Chondrocyte (in vitro differentiated cells): ENCODE measurements at places on chromosomes 1 and 21. TPM values are rescaled to one million over a fixed set of nuclear protein-coding genes. Genes with fewer than 3 reads are reported as not detected.

The LCE4A gene
- not detected in 3 replicates for total RNA-seq

DNA sequence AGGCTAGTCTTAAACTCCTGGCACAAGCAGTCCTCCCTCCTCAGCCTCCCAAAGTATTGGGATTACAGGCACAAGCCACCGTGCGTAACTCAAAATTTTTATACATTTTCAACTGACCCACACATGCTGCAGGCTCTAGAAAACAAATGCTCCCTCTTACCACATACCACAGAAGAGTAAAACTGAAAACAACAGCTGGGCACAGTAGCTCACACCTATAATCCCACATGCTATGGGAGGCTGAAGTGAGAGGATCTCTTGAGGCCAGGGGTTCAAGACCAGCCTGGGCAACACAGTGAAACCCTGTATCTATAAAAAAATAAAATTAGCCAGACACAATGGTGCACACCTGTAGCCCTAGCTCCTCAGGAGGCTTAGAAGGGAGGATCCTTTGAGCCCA, 56.7 kb downstream of the AKT3 start:
- peaks cover 4% of the 10 kb centered on the region for H3K36me3 ChIP-seq
- H3K4me1 ChIP-seq = peaks cover 27% of the 10 kb centered on the region
- DNase-seq = no peak
- H3K27me3 ChIP-seq = no peaks in the 10 kb centered on the region
- H3K4me3 ChIP-seq = no peak overlapping the region

- no peak overlapping the region for H3K27ac ChIP-seq
- DNase-seq = no peak
- H3K36me3 ChIP-seq = no peaks in the 10 kb centered on the region
- H3K27me3 ChIP-seq = peaks cover 5% of the 10 kb centered on the region
- H3K4me3 ChIP-seq = no peak overlapping the region
- H3K4me1 ChIP-seq = no peaks in the 10 kb centered on the region
These were observed 178.3 kb downstream of the ZSCAN20 start for GRCh38 chr1:33650708-33651107.

The PRELP gene
- 29.5 to 33.7 TPM (median 33.2 TPM) in 3 replicates for total RNA-seq

- no peaks in the 10 kb centered on the region for H3K36me3 ChIP-seq
- DNase-seq = no peak
- no peaks in the 10 kb centered on the region for H3K27me3 ChIP-seq
- H3K4me3 ChIP-seq = no peak overlapping the region
These were observed 148.1 kb downstream of the NRIP1 start for GRCh38 chr21:14916676-14917141.

The SHISAL2A gene
- 0.24 TPM in 1 of 3 replicates, not detected in the others for total RNA-seq
